ENCODE measurements at places on chromosomes 3 and 15.

GRCh38 chr3:53643757-53644156, 149.3 kb downstream of the CACNA1D start:
- DNase-seq, result no peak

GRCh38 chr3:177818712-177819240, 621.5 kb upstream of the TBL1XR1 start:
- no peak for DNase-seq

DNA sequence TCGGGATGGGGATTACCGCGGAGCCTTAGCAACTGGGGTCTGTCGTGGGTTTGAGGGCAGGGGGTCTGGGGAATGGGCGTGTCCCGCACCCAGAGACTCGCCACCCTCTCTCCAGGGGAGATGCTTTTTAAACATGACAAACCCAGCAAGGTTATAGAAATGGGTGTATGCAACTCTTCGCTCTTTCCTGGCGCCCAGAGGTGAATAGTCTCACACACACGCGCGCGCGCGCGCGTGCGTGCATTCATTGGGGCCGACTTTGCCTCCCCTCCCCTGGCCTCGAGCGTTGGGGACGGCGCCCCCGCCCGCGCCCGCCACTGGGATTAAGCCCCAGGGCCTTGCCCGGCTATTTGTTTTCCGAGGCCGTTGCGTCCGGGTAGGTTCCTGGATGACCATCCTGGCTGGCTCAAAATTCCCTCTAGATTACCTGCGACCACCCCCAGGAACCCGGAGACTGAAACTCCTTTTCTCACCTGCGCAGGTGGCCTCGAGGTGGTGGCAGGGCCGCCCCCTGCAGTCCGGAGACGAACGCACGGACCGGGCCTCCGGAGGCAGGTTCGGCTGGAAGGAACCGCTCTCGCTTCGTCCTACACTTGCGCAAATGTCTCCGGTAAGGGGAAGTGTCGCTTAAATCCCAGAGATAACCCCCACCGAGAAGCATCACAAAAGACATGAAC, 777 bp downstream of the GPR160 start:
- DNase-seq, result no peak

DNA sequence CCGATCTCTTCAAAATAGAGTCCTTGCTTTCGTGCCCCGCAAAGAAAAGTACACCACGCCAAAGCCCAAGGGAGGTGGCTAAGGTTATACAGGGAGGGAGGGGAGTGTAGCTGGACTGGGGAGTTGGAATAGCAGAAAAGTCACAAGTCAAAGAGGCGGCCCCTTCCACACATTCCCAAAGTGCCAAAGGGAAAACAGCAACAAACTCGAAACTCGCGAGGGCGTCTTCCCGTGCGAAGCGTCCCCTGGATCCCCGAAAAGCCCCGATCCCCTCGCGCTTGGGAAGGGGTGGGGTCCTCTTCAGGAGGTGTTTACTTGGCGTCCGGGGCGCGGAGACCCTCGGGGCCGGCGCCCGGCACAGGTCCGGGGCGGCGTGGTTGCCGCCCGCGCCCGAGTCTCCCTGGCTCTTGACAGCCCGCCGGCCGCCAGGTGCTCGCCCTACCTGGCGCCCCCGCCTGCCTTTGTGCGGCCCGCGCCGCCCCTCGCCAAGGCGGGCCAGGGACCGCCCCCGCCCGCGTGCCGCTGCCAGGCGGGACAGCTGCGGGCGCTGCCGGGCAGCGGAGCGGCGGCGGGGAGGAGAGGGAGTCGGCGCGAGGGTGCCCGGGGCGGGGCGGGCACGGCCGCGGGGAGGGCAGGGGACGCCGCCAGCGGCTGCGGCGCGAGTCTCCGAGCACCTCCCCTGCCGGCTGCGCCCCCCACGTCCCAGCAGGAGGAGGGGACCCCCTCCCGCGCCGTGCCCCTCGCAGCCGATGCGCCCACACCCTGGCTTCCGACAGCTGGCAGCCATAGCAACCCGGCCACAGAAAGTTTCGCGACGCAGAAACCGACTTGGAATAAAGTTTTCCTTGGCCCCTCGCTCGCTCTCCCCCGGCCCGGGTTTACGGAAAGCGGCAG, 966 bp downstream of the MYO1E start:
- DNase-seq, result no peak

DNA sequence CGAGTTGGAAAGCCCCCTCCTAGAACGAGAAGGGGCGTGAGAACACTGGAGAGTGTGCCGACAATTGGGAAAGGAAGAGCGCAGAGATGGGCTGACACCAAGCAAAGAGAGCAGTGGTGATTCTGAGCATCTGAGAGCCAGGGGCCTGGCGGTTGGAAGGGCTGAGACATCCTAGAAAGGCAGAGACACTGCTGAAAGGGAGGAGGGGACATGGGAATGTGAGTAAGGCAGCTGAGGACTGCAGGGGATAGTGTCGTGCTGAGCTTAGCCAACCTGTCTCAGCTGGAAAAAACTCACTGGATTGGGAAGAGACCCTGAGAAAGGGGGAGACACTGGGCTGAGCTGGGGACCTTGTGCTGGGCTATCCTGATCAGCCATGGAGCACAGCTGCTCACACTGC, 58.1 kb upstream of the SLC6A6 start:
- no peak for DNase-seq
